ENCODE measurements at places on chromosomes 7 and 10. TPM values are rescaled to one million over a fixed set of nuclear protein-coding genes. Genes with fewer than 3 reads are reported as not detected.

The ASZ1 gene
- total RNA-seq = not detected

The SPRN gene
- 0.43 TPM for total RNA-seq

The PNLIP gene
- total RNA-seq = not detected

The VPS37D gene
- 5.7 TPM for total RNA-seq

The NFE2L3 gene
- total RNA-seq = 3.1 TPM

The UPP1 gene
- 7.3 TPM for total RNA-seq

The GTF2IRD1 gene
- 9.9 TPM for total RNA-seq

The HOXA3 gene
- total RNA-seq = 1.8 TPM

The ZCWPW1 gene
- total RNA-seq = 1.6 TPM

The AKR1C2 gene
- 13.5 TPM for total RNA-seq

The GALNT17 gene
- not detected for total RNA-seq

The HKDC1 gene
- total RNA-seq = 0.28 TPM

The BAMBI gene
- 33.4 TPM for total RNA-seq

The LYZL2 gene
- total RNA-seq = not detected

The HOGA1 gene
- 0.28 TPM for total RNA-seq

The OTUD1 gene
- 4.3 TPM for total RNA-seq

The VWA2 gene
- not detected for total RNA-seq

The ARMS2 gene
- not detected for total RNA-seq

The DNAJC2 gene
- 16.5 TPM for total RNA-seq

The CFAP70 gene
- total RNA-seq = 0.92 TPM

The CHCHD2 gene
- 240 TPM for total RNA-seq
